ENCODE measurements at places on chromosomes 6 and 20.
A peak's percentile ranks its signal among the peaks of the same experiment; 100 is the strongest.

DNA sequence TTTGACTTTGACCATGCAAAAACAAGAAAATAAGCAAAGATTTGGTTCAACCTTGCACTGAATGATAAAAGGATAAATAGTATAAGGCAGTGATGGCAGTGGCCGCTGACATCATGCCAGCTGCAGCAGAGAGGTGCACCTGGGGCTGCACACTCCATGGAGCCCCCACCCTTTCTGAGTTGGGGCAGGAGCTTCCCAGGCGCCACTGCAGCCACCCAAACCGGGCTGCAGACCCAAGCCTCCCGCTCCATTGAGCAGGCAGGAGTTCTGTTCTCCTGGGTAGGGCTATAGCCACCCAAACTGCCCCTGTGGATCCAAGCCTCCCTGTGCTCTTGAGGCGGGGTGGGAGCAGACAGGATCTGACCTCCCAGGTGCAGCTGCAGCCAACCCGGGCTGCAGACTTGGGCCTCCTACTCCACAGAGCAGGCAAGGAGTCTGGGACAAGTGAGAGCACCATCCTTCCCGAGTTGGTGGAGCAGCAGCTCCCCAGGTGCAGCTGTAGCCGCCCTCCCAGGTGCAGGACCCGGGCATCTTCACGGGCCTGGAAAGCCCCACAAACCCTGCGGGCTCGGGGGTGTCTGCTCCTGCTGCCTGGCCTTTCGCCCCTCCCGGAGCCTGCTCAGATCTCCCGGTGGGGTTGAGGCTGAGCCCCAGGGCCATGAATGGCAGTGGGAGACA is 537.9 kb downstream of the TENT5A start:
- no peak for DNase-seq

DNA sequence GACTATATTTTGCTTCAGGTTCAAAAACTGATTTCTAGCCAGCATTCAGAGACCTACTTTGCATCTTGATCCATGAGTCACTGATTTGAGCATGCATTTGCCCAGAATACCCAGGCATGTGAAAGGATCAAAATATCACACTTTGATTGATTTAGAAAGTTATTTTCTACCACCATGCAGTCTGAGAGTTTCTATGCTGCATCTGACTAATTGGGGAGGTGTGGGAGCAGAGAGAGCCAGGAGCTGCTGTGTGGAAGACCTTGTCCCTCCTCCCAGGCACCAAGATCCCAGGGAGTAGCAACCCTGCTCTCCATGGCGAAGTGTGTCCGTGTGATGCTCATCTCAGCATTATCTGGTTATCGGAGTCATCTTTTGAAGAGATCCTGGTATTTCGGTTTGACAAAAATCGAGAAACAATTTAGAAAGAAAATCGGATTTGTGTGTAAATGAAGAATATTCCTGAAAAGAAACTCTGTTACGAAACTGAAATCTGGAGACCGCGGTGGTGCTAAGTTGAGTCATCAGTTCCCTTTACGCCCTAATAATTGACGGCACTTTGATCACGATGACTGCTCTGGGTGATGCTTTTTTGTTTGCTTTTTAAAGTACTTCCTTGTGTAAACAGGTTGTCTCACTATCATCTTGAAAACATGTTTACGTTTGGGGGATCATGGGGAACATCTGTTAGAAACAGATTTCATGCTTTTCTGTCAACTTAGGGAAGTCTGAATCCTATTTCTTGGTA is 193.4 kb downstream of the BACH2 start:
- no peak for DNase-seq

GRCh38 chr6:52984247-52984646 is 10.8 kb downstream of the GSTA4 start:
- no peak for DNase-seq

GRCh38 chr6:53706525-53706924 is 41.0 kb upstream of the KLHL31 start:
- no peak for DNase-seq

GRCh38 chr6:81718126-81718525 is 34.4 kb downstream of the TENT5A start:
- DNase-seq = no peak

- peak; percentile 73 for DNase-seq
Measured at GRCh38 chr20:62938105-62938888, at the start of gene GID8. GID8 (plus strand) TSS chr20:62938147; CDS start chr20:62941503, 3,356 bp downstream.

Data from cardiac muscle cell (in vitro differentiated cells and primary cell).